Caco-2 (cell line): ENCODE measurements at places on chromosomes 11 and 22. TPM values are rescaled to one million over a fixed set of nuclear protein-coding genes. Genes with fewer than 3 reads are reported as not detected.

DNA sequence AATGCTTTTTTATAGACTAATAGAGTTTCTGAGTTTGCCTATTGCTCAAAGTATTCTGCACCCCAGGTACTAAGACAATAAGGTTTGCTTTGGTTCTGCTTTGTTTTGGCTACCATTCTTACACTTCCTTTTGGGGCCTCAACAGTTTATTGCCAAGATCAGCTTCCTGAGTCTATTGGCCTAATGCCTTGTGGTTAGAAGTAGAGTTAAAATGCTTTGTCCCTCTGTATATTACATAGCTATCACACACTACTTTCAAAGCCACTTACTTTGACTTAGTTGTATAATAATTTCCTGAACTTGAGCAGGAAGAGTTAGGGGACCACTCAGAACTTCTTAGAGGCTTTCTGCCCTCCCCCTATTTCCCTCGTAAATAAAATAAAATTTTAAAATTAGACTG lies 96.5 kb downstream of the DLG2 start:
- no peak overlapping the region for H3K4me3 ChIP-seq
- no peaks in the 10 kb centered on the region for H3K4me1 ChIP-seq
- H3K36me3 ChIP-seq: no peaks in the 10 kb centered on the region

The P2RX6 gene
- total RNA-seq: 0.11 TPM in 1 of 2 replicates, not detected in the other

DNA sequence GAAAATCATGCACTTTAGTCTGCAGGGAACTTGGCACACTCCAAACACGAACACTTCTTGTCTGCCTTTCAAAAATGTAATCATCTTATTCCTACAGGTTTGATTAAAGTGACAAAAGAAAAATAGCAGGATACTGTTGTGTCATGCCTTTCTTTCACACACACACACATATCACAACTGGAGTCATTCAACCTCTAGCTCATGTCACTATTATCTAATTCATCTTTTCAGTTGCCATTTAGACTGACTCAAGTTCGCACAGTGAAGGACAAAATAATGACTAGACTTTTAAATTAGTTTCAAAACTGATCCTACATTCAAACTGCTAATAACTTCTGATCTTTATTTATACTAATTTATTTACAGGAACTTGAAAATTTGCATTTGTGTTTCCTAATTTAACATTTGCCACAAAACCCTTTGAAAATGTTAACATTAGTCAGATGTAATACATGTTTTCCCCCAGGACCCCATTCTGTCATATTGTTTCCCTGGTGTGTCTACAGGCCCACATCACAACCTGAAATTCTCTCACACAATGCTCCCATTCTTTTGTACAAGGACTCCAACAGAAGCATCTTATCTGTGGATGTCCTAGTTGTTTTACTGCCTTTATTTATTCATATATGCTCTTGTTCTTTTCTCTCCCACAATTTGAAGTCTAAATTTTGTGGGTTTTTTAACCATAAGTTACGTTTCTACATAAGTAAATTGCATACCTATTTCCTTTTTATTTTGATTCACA lies 171.1 kb downstream of the GRIA4 start:
- no peak for DNase-seq
- H3K4me1 ChIP-seq: no peaks in the 10 kb centered on the region
- no peaks in the 10 kb centered on the region for H3K36me3 ChIP-seq

DNA sequence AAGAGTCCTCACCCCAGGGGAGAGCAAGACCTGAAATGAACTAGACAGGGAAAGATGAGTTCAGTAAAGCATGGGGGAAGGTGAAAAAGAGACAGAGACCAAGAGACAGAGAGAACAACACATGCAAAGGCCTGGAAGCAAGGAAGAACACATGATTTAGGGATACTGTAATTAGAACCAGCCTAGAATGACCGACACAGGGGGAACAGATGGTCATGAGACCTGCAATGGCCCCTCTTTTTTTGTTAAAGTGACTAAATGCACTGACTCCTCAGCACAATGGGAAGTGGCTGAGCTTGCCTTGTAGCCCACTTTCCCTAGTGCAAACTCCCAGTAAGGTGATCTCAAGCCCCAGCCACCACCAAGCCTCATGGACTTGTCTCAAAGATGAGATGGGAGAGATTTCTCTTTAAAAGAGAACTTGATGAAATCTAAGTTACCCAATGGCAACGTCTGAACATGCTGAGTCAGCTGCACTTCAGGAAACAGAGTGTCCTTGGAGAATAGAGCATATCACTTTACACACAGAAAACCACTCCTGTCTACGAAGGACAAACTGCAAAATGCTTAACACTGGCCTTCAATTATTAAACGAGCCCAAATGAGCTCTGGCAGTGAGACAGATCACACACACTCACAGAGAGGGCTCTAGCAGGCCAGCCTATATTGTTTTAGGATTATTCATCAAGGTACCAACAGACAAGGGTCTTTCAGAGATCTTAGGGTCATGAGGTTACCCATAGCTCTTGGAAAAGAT lies 91.0 kb downstream of the SERGEF start:
- no peaks in the 10 kb centered on the region for H3K4me1 ChIP-seq
- DNase-seq: no peak
- H3K4me3 ChIP-seq: no peak overlapping the region
- no peak overlapping the region for H3K27ac ChIP-seq

DNA sequence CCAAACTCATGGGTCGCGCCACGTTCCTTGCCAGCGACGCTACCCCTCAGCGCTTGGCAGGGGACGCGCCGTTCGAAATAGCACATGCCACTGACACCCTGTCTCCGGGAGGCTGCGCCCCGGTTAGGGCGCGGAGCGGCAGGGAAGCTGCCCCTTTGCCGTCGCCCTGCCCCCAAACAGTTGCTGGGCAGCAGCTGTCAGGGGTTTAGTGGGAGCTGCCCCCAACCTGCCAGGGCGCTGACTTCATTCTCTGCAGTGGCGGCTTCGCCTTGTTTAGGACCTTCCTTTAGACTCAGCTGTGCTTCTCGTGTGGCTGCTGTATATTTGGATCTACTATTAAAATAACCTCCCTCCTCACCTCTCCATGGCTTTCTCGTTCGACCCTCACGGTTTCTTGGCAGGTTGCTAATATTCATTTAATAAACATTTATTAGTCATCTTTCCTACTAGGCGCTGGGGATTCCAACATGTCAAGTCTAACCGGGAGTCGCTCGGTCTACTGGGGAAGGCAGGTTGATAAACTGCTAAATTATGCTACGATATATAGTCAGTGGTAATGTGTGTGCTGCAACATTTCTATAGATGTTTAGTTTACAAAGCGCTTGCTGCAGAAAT lies 782 bp downstream of the TMEM109 start:
- no peaks in the 10 kb centered on the region for H3K27me3 ChIP-seq
- DNase-seq: peak; percentile 34
- H3K27ac ChIP-seq: peak overlapping the region; percentile 91
- H3K4me1 ChIP-seq: peaks cover 28% of the 10 kb centered on the region
- peak overlapping the region; percentile 77 for H3K4me3 ChIP-seq
